Motor neuron (in vitro differentiated cells): ENCODE measurements at places on chromosomes 6 and 20. TPM values are rescaled to one million over a fixed set of nuclear protein-coding genes. Genes with fewer than 3 reads are reported as not detected.
A peak's percentile ranks its signal among the peaks of the same experiment; 100 is the strongest.

- ATAC-seq, result no peak
Measured at GRCh38 chr6:142760152-142760551, 184.8 kb downstream of the HIVEP2 start.

Gene IL20RA
- 3.5 and 8.8 TPM in 2 replicates for total RNA-seq

Gene JAG1
- 15.8 and 16.4 TPM in 2 replicates for total RNA-seq

- no peak for ATAC-seq
Measured at GRCh38 chr6:29685718-29686326, 4.9 kb upstream of the ZFP57 start.

GRCh38 chr6:158631678-158632537, 12.6 kb downstream of the DYNLT1 start:
- peak; percentile 82 for ATAC-seq

Gene CENPQ
- 3.5 TPM in 2 replicates for total RNA-seq

Gene IRF4
- 0.07 and 0.14 TPM in 2 replicates for total RNA-seq

DNA sequence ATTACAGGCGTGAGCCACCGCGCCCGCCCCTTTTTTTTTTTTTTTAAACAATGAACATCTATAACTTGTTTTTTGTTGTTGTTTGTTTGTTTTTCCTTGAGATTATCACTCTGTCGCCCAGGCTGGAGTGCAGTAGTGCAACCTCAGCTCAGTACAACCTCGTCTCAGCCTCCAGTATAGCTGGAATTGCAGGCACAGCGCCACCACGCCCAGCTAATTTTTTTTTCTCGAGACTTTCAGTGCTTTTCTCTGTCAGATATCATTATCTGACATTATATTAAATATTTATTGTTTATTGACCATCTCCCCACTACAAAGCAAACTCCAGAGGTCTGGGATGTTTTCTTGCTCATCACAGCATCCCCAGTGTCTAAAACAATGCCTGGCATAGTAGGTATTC, 2.3 kb upstream of the DLK2 start:
- no peak for ATAC-seq

Gene PROKR2
- total RNA-seq, result 0.24 and 0.29 TPM in 2 replicates

GRCh38 chr6:169979873-169980432, 228.5 kb downstream of the ERMARD start:
- no peak for ATAC-seq

DNA sequence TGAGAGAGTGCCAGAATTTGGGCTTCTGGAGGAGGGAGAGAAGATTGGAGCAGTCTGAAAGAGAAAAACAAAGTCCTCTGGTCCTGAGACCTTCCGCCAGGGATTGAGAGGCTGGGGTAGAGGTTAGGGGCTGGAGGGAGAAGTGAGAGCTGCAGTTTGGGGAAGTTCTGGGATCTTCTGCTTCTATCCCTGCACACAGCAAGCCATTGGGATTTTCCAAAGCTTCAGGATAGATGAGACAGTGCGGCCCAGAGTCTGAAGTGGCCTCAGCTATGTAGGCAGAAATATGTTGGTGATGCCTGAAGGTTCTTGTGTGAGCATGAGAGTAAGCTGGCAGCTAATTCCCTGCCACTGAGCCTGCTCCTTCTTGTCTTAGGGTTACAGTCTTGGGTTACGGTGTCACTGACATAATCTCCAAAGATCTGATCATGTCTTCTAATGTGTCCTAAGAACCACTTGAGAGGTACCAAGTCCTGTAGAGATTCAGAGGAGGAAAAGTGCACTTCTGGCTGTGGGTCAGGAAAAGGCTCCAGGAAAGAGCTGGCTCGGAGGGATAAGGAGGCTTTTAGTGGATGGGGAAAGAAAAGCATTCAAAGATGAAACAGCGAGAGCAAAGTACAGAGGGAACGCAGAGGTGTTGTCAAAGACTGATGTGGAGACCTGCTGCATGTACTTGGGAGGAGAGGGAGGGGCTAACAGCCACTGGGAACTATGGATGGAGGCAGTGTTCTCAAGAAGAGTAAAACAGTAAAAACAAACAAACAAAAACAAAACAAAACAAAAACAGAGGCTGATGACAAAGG, 131.1 kb upstream of the MYLIP start:
- ATAC-seq, result no peak

- no peak for ATAC-seq
Measured at GRCh38 chr20:24453869-24454268, 15.6 kb upstream of the SYNDIG1 start.

GRCh38 chr6:27531772-27532459, 59.0 kb upstream of the ZNF184 start:
- no peak for ATAC-seq

- no peak for ATAC-seq
Measured at GRCh38 chr20:58781138-58781537, 69.6 kb downstream of the GNAS-AS1 start.

DNA sequence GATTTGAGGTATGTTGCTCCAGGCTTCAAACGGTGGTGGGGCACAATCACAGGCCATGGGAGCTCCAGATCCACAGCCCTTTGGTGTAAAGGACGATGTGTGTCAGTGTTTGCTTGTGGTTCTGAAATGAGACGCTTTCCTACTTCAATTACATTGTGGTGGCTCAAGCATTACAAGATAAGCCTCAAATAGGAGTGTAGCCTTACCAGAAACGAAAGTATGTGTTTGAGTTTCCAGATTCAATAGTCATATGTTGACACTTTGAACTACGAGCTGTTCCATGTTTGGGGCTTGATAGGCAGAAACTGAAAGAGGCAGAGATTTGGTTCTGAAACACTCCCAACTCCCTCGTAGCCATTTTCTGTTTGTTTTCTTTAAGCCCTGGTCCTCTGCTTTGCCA, 187.1 kb downstream of the MYLK4 start:
- ATAC-seq, result no peak

DNA sequence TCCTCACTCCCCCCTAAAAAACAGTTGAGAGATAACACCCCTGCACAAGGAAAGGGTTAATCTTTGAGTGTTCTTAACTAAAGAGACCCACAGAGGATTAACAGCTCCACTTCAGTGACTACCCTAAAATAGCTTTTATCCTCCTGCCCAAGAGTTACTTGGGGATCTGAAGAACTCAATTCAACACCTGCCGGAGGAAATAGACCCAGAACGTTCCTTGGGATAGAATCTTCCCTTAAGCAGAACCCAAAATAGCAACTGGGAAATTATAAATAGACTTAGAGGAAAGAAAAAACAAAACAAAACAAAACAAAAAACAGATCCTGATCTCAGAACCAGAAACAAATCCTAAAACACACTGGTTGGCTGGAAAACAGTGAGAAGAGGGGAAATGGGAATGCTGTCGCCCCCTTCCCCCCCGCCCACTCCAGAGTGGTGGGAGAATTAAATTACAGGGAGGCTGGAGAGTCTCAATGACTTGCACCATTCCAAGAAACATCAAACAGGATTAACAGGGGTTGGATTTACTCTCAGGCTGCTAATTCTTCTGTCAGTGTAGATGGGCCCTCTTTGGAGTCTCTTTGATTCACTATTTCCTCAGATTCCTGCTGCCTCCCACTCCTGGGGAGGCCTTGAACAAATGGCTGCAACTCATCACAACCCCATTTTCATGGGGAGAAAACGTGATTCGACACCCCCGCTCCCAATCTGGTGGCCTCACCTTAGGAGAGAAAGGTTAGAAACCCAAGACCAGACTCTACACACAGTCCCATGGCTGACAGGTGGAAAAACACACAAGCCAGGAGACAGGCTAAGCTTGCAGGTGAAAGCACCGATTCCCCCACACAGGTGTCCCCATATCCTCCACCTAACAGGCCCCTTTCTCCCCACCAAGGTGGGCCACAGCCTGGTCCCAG, 1.4 kb downstream of the PLAGL2 start:
- ATAC-seq, result no peak

- no peak for ATAC-seq
Measured at GRCh38 chr6:134299236-134299635, 18.7 kb downstream of the SGK1 start.

DNA sequence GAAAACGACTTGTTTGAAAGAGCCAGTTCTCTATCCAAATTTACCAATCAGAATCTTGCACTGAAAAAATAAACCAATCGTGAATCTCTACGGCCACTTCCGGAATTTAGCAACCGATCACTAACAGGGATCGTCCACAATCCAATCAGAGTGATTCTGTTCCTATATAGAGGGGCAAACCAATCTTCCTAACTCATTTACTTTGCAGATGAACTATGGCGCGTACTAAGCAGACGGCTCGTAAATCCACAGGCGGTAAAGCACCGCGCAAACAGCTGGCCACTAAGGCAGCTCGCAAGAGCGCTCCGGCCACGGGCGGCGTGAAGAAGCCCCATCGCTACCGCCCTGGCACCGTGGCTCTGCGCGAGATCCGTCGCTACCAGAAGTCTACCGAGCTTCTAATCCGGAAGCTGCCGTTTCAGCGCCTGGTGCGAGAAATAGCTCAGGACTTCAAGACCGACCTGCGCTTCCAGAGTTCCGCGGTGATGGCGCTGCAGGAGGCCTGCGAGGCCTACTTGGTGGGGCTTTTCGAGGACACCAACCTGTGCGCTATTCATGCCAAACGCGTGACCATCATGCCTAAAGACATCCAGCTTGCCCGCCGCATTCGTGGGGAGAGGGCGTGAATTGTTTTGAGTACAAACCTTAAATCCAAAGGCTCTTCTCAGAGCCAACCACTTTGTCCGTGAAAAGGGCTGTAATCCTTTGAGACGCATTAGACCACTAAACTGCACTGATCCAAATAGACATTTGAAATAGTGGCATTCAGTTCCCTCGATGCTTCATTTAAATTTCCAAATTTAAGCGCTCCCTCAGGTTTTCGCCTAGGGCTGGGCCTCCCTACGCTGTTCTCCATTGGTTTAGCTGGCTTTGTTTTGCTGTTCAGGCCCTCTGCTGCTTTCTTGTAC, 138.0 kb downstream of the HFE start:
- peak; percentile 76 for ATAC-seq

- no peak for ATAC-seq
Measured at GRCh38 chr6:135159531-135159930, 21.6 kb upstream of the MYB start.

DNA sequence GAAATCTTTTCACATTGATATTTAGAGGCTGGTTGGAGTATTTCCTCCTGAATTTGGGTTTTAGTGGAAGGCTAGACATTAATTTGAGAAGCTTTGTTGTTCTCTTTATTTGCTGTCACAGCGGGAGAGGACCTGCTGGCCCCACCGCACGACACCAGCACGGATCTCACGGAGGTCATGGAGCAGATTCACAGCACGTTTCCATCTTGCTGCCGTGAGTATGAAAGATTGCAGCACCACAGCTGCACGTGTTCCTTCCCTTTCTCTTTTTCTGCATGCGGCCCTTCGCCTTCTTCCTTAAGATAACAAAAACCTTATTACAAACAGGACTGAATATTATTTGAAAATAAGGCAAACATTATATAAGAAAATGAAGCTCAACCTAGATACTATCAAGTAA, 555.5 kb downstream of the UTRN start:
- ATAC-seq, result no peak

DNA sequence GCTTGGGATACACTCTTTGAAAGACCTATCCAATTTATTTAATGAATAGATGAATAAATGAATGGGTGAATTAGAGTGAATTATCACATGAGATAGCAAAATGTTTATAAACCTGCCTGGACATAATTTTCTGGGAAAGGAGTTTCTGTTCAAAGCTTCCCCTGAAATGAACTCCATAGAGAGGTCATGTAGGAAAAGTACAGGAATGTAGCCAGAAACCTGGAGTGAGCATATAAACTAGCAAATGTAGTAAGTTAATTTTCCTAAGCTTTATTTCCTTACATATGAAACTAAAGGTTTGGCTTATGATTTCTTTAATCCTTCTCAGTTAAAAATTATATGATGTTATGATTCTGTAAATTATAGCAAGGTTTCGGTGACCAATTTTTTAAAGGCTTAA, 380.3 kb upstream of the RSPO3 start:
- ATAC-seq, result no peak

DNA sequence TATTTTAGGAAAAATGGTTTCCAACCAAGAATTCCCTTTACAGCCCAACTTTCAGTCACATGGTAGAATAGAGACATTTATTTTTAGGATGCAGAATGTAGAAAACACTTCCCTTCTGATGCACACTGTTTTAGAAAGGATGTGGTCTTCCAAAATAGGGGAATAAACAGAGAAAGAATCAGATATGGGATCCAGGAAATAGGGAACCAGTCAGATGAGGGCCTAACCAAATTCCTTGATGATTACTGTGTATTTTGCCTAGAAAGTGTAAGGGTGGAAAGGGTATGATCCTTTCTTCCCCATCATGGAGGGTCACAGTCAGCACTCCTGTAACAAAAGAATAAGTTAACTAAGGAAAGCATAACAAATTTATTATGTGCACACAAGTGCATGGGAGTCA, 27.4 kb downstream of the SLX4IP start:
- no peak for ATAC-seq

DNA sequence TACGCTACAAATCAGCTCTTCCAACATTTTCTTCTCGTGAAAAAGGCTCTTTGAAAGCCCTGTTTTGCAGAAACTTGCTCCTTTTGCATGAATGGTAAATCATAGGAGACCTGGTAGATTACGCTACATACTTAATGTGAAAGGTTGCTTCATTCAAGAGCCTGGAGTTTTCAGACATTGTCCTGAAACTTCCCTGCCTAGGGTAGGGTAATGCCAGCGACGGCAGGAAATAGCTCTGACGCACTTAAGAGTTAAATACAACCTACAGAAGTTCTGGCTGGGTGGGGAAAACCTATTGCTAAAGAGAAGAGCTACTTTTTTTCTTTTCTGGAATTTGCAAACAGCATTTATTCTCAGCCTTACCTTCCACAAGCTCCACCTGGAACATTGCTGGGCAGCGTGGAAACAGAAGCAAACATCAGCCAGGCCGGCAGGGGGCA, 144.5 kb downstream of the LPA start:
- ATAC-seq, result peak; percentile 3

GRCh38 chr20:49766979-49767521, 45.6 kb upstream of the SLC9A8 start:
- ATAC-seq, result no peak

Gene COL10A1
- 3.6 and 6.0 TPM in 2 replicates for total RNA-seq

DNA sequence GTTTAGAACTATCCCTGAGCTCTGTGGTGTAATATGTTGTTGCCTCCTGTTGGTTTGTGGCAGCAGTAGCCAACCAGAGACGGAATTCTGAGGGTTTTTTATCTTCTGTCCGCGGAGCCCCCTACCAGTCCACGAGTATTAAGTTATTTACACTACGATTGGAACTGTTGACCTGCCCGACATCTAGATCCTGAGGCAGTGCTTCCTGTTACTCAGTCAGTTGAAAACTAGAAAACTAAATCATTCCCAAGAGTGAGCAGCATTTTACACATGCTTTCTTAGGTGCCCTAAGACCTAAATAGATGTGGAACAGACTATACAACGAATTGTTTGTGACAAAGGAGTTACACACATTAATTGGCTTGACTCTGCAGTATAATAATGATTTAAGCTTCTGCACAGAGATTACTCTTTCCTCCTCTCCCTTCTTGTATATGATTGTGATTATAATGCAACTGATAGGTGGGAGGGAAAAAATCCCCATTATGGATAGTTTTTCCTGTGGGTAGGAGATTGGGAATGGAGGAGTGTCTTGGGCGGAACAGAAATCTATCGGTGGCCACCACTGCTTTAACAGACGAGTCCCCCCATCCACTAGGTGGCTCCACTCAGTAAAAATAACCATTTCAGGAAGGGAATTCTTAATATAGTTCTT, 1.7 kb downstream of the LOC128125822 start:
- no peak for ATAC-seq

Gene HLA-DOA
- 0.32 and 0.57 TPM in 2 replicates for total RNA-seq

GRCh38 chr20:49288784-49289696, 11.2 kb upstream of the ZNFX1 start:
- ATAC-seq, result no peak
